Urinary bladder (tissue), 4 donors: ENCODE measurements at places on chromosomes 2 and 18. TPM values are rescaled to one million over a fixed set of nuclear protein-coding genes. Genes with fewer than 3 reads are reported as not detected.

The NAB1 gene
- total RNA-seq = 141 TPM

The THSD7B gene
- 4.0 TPM for total RNA-seq

The PNPT1 gene
- total RNA-seq = 32.4 TPM

The ANKRD30B gene
- total RNA-seq = not detected

The TFCP2L1 gene
- 1.2 TPM for total RNA-seq

The POU3F3 gene
- 0.32 TPM for total RNA-seq

The AGBL5 gene
- 12.0 TPM for total RNA-seq

The OTOF gene
- 0.32 TPM for total RNA-seq

The ERFE gene
- total RNA-seq = 0.79 TPM

The IL37 gene
- total RNA-seq = not detected

The CFAP221 gene
- total RNA-seq = 0.95 TPM

The MYO1B gene
- total RNA-seq = 138 TPM

The CHST9 gene
- 7.0 TPM for total RNA-seq

The ZSWIM2 gene
- 0.21 TPM for total RNA-seq

The COLEC12 gene
- 92.7 TPM for total RNA-seq

The LAMA1 gene
- total RNA-seq = 2.9 TPM

The NDC80 gene
- total RNA-seq = 33.0 TPM

The LAMA3 gene
- 32.3 TPM for total RNA-seq

The DNPEP gene
- total RNA-seq = 36.9 TPM

The CFAP65 gene
- total RNA-seq = not detected

The SERPINB3 gene
- total RNA-seq = 0.16 TPM

The MOB4 gene
- 67.7 TPM for total RNA-seq

The KLHL14 gene
- 1.5 TPM for total RNA-seq

The LRRFIP1 gene
- total RNA-seq = 77.5 TPM

The CD226 gene
- total RNA-seq = 3.6 TPM

The EN1 gene
- total RNA-seq = not detected

The HNMT gene
- 179 TPM for total RNA-seq

The CRACDL gene
- total RNA-seq = 2.4 TPM

The CCDC85A gene
- total RNA-seq = 7.1 TPM

The GALNT14 gene
- total RNA-seq = 2.9 TPM

The PKDCC gene
- total RNA-seq = 172 TPM

The GULP1 gene
- total RNA-seq = 119 TPM

The ANKRD62 gene
- 0.11 TPM for total RNA-seq

The SERPINB7 gene
- total RNA-seq = not detected

The CABYR gene
- 4.8 TPM for total RNA-seq

The DNMT3A gene
- total RNA-seq = 34.1 TPM

The B3GNT7 gene
- total RNA-seq = 1.3 TPM

The ASXL3 gene
- 16.8 TPM for total RNA-seq

The UCN gene
- total RNA-seq = 1.1 TPM

The VWA3B gene
- total RNA-seq = 0.48 TPM

The RTP5 gene
- not detected for total RNA-seq

The CNDP1 gene
- 0.16 TPM for total RNA-seq

The FOXD4L1 gene
- total RNA-seq = not detected

The SNED1 gene
- 11.5 TPM for total RNA-seq

The SNORC gene
- total RNA-seq = 0.48 TPM

The POTEC gene
- not detected for total RNA-seq

The GAD1 gene
- total RNA-seq = 0.85 TPM

The UBXN4 gene
- total RNA-seq = 107 TPM

The FASTKD1 gene
- total RNA-seq = 46.1 TPM
